ENCODE measurements at places on chromosomes 16 and 17. TPM values are rescaled to one million over a fixed set of nuclear protein-coding genes. Genes with fewer than 3 reads are reported as not detected.

Gene IL34
- not detected for total RNA-seq

Gene KIF19
- 0.08 TPM for total RNA-seq

Gene GLP2R
- not detected for total RNA-seq

Gene SP2
- 18.8 TPM for total RNA-seq

Gene FOXO3B
- total RNA-seq = 7.6 TPM

Gene IRX3
- total RNA-seq = not detected

Gene MKS1
- total RNA-seq = 24.3 TPM

Gene NTN1
- total RNA-seq = 0.54 TPM

- no peak for DNase-seq
These were observed 8.6 kb downstream of the ATP2A3 start for GRCh38 chr17:3955673-3955988.

DNA sequence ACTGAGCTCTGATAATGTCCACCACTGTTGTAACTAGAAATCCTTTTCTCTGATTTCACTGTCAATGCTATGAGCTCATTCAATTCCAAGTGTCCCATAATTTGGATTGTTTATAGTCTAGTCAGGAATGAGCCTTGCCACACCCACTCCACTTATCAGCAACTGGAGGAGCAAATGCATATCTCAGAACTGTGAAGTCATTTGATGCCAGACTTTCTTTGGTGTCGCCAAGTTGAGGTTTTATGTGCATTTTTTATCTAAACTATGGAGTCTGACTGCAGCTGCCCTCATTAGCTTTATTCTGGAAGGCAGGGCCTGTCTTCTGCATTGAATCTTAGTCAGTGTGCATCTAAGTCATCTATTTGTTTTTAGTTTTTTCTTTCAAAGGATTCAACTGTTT, 361.3 kb downstream of the PMP22 start:
- DNase-seq = no peak

DNA sequence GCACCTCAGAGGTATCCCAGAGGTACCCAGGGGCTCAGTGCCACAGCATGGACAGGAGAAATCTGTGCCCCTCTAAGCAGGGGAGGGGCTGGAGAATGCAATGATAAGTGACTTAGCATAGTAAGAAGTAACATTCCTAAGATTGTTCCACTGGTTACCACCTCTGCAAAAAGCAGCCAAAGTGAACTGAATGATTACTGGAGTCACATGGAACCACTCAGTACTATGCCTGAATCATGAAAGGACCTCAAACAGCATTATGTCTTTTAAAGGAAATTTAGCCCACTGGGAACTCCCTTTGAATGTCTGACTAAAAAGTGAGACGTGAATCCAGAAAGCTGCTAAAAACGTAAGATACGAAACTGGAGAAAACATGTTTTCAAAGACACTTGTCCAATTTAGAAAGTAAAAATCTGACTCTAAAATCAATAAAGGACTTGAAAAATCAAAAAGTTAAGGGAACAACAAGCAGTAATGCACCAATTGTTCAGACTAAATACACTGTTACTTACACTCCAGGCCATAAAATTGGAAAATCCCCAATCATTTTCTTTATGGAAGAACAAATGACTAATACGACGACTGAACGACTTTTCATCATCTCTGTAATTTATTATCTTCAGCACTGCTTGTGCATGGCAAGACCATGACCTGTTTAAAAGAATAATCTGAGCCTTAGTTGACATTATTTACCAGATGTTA, 38.6 kb downstream of the LITAFD start:
- DNase-seq = no peak

DNA sequence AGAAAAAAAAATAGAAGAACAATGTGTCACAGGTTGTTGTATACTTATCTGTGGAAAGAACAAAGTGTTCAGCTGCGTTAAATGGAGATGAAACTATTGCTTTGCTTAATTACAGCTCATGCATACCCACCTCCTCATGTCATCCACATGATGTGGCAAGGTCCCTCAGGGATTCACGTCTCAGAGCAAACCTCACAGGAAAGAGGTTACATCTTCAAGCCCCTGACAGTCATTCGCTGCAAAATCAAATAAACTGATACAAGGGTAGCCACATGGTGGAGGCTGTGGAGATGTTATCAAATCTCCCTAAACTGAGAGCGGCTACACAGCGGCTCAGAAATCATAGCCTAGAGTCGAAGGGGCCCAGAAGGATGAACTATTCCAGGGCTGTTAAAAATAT, 21.1 kb downstream of the GINS3 start:
- no peak for DNase-seq

- DNase-seq = no peak
These were observed 15.4 kb upstream of the NLRC3 start for GRCh38 chr16:3592559-3592958.

DNA sequence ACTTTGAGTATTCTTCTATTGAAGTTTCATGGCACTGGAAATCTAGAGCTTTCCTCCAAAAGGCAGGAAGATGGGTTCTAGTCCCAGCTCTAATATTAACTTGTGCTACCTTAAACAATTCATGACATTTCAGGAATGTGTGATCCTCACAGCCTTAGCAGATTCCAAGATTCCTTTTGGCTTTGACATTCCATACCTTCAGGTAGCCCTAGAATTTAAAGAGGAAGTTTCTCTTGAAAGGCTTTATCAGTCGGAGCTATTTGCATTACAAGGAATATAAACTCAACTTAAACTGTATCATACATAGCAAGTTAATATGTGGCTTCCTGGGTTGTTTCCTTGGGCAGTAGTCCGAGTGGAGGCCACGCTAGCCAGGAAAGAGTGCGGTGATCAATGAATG, 330.0 kb downstream of the SHISA9 start:
- no peak for DNase-seq

DNA sequence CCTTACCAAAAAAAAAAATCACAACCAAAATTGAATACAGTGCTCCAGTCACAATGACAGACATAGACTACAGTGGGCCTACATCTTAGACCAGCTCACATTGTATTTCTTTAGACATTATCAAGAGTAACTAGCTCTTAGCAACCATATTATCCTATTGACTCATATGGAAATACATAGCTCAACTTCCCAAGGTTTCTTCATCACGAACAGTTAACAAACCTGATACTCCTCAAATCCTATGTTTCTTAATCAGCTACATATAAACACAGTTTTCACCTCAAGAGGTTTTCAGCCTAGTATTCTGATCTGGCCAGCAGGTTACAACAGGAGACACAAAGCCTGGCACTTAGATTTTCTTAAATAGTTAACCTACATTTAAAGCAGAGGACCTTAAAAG, 29.7 kb downstream of the CMC2 start:
- DNase-seq = no peak

- no peak for DNase-seq
These were observed 16.4 kb downstream of the USP36 start for GRCh38 chr17:78824240-78824639.

- no peak for DNase-seq
These were observed 104.4 kb downstream of the GRIN2A start for GRCh38 chr16:10077861-10078260.

DNA sequence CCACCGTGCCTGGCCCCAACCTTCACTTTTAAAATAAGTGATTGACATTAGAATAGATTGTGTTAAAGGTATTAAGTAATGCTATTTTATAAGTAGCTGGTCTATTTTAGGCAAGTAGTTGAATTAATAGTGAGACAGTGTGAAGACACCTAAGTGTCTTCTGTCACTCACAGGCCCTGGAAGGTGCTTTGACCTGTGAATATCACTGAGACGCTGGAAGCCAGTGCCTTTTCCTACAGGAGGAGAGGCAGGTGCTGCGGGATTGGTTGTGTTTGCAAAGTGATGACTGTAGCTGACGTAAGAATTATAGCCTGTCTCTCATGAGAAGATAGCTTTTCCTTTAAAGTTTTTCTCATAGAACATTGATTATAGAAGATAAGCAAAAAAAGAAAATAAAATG, 45.0 kb downstream of the RAB11FIP3 start:
- DNase-seq = no peak
